ENCODE measurements at places on chromosomes 6 and 20.

DNA sequence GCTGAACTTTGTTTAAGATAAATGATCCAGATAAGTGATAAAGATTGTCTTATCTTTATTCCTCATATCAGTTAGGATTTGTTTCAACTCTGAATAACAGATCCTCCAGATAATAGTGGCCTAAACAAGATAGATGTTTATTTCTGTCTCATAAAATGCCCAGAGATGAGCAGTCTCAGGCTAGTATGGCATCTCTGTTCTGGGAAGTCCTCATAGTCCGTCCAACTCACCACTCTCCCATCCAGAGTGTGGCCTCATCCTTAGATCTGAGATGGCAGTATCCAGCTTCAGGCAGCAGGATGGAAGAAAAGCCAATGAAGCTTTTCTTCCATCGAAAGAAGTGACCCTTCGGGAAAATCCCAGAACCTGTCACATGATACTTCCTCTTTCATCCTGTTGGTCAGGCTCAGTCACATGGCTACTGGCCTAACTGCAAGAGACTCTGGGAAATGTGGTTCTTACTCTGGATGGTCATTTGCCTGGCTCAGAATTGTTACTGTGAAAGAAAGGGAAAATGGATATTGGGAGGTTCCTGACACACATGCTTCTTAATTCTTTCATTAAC is 29.4 kb upstream of the TAGAP start:
- no peak for DNase-seq

DNA sequence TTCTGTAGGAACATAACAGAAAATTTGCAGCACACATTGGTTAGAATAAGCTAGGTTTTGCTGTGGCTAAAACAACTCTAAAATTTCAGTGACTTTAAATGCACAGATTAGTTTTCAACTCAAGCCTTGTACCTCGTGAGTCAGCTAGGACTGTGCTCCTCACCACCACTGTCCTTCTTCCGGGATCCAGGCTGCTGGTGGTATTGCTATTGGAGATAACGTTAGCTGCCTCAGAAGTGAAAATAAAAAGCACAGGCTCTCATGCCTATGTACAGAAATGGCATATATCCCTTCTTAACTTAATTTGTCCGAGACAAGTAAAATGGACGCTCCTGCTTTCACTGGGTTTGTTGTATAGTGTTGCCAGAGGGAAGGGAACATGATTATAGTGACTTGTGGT is 931.1 kb upstream of the EYS start:
- no peak for DNase-seq

GRCh38 chr6:151026041-151026663 is 160.7 kb downstream of the MTHFD1L start:
- DNase-seq: no peak

GRCh38 chr20:4443016-4443415 is 278.7 kb upstream of the PRND start:
- no peak for DNase-seq

DNA sequence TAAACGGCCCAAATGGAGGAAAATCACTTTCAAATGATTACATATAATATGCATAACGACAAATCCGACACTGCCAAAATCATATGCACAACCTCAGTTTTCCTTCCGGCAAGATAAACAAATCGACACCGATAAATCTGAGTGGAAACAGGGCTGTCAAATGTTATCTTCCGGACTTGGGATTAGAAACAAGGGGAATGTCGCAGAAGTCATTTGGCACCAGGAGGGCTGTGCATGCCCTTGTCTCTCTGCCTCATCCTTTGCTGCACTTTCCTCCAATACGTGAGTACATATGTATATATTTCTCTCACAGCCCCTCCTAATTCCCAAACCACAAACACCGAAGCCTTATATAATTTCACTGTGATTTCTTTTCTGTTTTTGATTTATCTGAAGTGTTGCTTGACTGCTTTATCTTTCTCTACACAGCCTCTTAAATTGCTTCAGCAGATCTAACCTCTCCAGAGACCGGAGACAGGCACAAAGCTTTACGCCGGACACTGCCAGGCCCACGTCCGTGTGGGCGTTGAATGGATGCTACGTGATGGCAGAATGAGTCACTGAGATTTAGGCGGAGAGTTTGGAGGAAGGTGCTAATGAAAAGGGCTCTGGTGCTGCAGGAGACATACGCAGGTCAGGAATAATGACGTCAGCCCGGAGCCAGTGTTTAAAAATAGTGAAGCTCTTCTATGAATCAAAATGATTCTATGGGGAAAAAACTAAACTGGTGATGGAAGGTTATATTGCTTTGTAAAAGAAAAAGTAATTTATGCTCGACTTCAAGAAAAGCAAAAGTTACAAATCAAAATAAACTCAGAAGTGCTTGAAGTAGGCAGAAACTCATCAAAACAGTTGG is 21.0 kb upstream of the PRELID3B start:
- no peak for DNase-seq

- DNase-seq: no peak
These were observed 38.1 kb upstream of the PROKR2 start for GRCh38 chr20:5354901-5355300.

DNA sequence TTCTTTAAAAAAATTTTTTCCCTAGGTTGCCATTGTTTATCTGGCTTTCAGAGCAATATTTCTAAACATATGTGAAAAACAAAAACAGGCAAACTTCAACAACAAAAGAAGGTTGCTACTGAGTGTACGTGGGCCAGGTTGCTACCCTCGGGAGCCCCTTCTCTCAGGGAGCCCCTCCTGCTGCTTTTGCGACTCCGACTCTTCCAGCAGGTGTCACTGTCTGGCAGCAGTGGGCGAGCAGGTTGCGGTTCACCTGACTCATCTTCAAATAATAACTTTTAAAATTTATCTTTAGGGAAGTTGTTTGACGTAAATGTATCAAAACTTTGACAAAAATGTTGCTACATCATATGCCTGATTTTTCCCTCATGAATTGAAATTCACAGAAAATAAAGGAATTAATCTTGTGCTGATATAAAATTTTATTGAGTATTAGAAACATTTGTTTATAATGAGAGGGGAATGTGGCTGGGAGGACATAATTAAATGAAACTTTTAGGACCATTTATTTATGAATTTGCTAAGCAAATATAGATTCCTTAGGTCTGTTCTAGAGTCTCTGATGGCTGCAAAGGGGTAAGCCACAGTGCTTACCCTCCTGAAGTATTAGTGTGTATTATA is 138.8 kb downstream of the HIVEP1 start:
- DNase-seq: no peak

DNA sequence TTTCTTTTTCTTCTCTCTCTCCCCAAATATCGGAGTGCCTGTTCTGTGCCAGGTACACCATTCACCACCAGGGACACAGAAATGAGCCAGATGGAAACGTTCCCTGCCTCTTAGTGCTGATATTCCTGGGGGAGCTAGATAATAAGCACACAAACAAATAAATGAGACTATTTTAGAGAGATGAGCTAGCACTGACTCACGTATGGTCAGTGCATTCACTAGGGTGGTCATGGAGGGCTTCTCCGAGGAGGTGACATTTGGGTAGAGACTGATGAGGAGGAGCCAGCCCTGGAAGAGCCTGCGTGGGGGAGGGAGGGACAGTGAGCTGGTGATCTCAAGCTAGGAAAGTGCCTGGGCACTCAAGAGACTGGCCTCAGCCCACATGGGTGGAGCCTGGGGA is 252.3 kb upstream of the KCNG1 start:
- no peak for DNase-seq

- no peak for DNase-seq
These were observed 100.9 kb upstream of the MLN start for GRCh38 chr6:33904747-33905065.

DNA sequence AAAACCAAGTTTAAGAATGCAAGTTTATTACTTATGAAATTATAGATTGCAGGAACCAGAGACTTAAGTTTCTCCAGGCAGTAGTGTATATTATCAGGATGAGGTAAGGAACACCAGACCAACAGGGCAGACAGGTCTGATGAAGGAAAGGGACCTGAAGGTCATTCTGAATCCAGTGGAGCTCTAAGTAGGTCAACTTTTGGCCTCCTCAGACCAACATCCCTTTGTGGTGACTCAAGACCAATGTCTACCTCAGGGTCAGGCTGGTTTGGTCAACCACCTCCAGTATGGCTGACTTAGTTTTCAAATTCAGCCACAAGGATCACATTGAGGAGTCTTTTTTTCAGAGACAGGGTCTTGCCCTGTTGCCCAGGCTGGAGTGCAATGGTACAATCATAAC is 38.7 kb upstream of the TFAP2A start:
- no peak for DNase-seq

GRCh38 chr20:63696628-63697356 is at the start of gene TNFRSF6B:
Gene TNFRSF6B (plus strand): TSS chr20:63696652. CDS start chr20:63696768, 116 bp downstream.
- DNase-seq: no peak

DNA sequence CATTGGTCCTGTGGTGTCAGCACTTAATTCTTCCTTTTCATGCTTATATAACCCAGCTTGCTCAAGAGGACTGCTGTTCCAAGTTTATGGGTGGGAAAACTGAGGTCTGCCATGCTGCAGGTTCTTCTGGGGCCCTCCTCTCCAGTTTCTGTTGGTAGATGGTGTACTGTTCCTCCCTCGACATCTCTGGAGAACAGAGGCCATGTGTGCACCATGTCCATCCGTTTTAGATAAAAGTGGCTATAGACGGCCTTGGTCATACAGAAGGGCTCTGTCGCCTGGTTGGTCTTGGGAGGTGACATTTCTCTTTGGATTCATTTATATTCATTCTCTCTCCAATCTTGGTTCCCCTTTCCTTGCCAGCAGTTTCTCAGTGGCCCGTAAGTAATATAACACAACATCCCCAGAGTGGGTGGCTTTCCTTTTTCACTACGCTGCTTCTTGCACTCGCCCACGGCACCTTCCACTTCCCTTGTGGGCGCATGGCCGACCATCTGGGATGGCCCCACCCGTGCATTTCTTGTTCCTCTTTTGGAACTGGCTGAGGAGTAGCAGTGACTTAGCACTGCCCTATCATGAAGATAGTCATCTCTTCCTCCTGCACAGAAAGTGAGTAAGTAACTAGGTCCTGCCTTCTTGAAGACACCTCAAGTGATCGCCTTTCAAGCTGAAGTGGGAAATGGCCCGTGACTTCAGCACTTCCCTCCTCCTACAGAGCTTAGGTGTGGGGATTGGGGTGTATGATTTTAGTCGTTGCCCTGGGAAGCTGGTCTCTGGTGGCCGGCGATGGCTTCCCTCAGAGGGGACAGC is 94.2 kb downstream of the RREB1 start:
- DNase-seq: no peak

GRCh38 chr6:10416863-10417641 is 2.2 kb upstream of the TFAP2A start:
- DNase-seq: no peak

- no peak for DNase-seq
These were observed 282.5 kb downstream of the ESR1 start for GRCh38 chr6:152089992-152090391.

- DNase-seq: no peak
These were observed 253.2 kb downstream of the BMP7 start for GRCh38 chr20:57013217-57013616.

GRCh38 chr6:170147056-170147787 is 143.7 kb downstream of the DLL1 start:
- no peak for DNase-seq

- DNase-seq: no peak
These were observed 445.2 kb upstream of the ID4 start for GRCh38 chr6:19391926-19392325.

- DNase-seq: no peak
These were observed 26.0 kb upstream of the PRDM1 start for GRCh38 chr6:106060167-106060566.

DNA sequence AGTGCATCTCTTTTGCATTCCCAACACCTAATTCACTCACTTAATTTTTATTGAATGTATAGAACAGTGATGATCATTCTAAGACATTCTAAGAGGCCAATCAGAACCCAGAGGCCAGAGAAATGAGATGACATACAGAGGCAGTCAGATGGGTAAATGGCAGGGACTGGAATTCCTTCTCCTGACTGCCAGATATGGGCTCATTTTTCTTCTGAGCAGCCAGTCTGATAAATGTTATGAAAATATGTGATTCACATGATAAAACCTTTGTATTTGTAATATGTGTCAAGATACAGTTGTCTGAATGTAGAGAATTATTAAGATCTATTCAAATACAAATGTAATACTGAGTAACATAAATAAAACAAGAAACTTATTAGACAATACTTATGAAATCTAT is 277.8 kb downstream of the EPM2A start:
- no peak for DNase-seq

- no peak for DNase-seq
These were observed 10.5 kb upstream of the TFAP2A start for GRCh38 chr6:10425176-10425974.

DNA sequence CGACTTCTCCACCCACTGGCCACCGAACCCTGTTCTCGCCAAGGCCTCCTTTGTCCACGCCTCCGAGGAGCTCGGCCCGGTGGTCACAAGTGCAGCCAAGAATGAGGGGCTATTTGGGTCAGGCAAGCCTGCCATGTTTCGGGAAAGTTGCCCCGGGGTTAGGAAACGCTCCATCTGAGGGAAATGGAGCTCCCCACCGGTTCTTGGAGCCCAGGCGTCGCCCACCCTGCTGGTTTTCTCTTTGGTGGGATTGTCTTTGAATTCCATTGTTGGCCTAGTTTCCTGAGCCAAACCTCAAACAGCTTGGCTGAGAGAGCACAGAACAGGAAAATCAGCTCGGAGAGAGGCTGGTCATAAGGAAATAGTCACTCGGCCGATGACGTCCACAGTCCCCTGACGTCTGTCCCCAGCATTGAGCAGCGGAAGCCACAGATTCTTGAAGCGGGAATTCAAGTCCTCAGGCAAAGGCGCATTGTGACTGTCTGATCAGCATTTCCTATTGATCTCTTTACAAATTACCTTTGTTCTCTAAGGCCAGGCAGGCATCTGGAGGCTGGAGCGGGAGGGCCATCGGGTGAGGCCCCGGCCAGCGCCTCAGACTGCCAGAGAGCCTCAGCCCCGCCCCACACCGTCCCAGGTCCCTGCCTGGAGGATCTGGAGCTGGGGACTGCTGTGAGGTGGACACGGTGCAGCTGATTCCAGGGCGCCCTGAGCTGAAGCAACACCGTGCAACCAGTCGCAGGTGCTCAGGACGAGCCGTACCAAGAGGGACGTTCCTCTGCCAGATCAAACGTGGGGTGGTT is 138.6 kb downstream of the DLL1 start:
- no peak for DNase-seq

DNA sequence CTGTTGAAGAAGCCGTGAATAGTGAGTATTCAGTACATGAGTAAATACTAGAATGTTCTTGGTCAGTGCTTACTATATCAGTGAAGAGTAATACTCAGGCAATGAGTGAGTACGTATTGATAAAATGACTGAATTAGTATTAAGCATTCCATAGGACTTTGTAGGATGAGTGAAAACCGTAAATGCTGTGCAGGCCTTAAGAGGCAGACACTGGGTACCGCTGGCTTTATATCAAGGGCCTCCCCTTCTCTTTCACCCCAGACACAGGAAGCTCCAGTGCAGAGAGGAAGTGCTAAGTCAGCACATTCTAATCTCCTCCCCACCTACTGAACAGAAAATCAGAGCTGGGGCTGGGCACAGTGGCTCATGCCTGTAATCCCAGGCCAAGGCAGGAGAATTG is 24.2 kb downstream of the POFUT1 start:
- DNase-seq: no peak

DNA sequence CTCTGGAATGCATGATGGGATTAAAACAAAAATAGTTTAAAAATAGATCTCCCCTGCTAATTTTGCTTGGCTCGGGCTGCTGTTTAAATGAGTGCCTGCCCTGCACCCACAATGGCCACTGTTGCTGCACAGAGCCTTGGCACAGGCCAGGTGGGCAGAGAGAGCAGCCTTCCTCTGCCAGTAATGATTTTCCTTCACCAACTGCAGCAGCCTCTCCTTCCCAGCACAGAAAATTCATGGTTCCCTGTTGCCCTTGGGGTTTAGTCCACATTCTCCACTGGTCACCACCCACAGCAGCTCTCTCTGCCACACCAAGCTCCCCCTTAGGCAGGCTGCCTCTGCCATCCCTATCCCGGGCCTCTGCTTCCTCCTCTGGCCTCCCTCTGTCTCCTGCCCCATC is 30.2 kb downstream of the TGM3 start:
- DNase-seq: no peak

All from stimulated activated CD8-positive, alpha-beta memory T cell treated with anti-CD3 and anti-CD28 coated beads, Interleukin-4, amount 100 ng/mL, for 1 hour (primary cell).